ENCODE measurements at places on chromosomes 2 and 18.
A peak's percentile ranks its signal among the peaks of the same experiment; 100 is the strongest.

DNA sequence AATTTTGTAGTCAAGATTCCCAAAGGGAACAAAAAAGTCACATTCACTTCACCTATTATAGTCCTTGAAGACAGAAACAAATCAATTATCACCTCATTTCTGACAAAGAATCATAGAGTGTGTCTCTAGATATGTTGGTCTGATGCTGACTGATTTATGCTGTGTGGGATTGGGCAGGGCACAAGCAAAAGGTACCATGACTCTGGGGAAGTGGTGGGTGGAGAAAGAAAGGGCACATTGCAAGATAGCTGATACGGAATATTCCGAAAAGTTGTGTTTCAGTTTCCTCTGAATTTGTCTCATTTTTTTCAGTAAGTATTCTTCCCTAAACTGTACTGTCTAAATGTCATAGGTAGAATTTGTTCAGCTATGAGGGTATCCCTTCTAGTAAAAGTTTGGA is 268.0 kb downstream of the MREG start:
- no peak for DNase-seq

- no peak for DNase-seq
Measured at GRCh38 chr2:24586955-24587354, 95.9 kb downstream of the NCOA1 start.

- DNase-seq, result no peak
Measured at GRCh38 chr18:8901019-8901418, 195.7 kb downstream of the MTCL1 start.

DNA sequence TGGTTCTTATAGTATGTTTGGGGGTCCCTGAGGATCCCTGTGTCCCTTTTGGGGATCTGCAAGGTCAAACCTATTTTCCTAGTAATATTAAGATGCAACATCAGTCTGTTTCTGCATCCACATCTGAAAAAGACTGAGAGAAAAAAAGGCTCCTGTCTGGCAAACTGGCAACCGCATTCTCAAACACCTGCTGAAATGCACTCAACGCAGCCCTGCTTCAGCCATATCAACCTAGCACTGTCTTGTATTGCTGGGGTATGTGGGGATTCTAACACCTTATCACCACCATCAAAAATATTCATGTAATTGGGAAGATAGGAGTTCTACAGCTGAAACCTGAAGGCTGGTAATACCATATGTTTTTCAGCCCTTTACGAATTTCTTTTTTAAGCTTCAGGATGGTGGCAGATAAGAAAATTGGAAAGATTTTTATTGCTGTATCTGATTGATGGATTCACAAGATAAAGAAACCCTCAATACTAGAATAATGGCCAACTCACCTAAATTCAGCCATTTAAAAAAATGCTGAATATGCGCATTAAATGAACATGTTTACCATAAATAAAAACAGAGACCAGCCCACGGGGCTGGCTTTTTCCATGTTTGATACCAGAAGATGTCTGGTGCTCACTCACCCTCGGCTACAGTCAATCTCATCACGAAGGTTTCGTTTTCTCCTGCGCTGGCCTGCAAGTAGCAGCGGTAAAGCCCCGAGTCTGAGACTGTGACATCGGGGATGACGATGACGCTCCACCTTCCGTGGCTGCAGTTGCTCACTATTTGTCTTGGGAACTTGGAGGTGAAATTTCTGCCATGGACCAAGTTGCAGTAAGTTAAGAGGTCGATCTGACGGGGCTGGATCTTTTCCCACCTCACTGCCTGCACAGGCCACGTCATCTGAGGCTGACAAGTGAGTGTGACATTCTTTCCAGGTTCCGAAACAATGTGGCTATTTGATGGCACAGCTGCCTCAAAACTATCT is 52.3 kb downstream of the CD226 start:
- DNase-seq, result no peak

DNA sequence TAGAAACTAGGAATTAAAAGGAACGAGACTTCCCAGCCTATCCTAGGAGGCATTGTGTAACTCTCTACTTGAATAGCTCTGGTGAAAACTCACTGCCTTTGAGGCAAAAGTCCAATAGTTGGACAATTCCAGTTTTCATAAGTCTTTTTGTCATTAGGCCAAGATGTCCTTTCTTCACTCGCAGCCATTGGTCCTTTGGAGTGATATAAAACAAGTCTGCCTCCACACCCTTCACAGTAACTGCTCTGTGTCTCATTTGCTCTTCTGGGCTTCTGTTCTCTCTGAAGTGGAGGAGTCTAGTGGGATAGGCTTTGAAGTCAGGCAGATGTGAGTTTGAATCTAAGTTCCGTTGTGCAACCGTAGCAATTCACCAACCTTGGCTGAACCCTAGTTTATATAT is 28.2 kb downstream of the ANTXR1 start:
- DNase-seq, result no peak

GRCh38 chr2:215407061-215407460 is 28.8 kb downstream of the FN1 start:
- no peak for DNase-seq

DNA sequence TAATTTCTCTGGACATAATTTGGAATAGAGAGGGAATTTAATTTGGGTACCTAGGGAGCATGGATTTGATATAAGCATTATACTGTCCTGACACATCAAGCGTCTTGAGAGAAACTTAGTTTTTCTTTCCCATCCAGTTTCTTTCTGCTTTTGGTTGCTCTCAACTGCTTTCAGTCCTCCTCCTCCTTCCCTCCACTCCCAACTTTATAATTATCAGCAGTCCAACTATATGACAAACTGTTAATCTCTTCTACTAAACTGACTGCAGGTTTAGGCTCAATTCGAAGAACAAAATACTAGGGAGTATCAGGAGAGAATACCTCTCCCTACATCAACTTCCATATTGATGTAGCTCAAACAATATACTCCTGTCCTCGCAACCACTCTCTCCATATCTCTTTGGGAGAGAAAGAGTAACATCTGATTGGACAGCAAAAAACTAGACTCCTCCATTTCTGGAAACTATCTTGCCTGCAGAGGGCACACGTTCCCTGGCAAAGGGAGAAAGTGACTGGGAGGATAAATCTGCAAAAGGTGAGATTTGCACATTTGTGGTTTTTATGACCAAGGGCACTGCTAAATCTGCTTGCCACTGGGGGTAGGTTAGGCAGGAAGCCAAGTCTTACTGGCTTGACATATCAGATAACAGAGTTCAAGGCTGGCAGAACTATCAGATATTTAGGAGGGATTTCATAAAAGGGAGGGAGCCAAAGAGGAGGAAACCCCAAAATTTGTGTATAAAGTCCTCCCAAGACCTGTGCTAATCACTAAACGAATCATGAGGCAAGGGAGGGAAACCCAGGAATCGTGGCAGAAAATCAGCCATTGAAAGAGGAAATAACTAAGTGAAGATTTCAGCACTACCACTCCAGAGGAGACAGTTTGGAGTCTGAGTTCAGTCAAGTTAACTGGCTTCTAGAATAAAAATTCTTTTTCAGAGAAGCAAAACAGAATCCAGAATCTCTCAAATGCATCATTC is 40.0 kb downstream of the ICA1L start:
- DNase-seq, result peak; percentile 64

DNA sequence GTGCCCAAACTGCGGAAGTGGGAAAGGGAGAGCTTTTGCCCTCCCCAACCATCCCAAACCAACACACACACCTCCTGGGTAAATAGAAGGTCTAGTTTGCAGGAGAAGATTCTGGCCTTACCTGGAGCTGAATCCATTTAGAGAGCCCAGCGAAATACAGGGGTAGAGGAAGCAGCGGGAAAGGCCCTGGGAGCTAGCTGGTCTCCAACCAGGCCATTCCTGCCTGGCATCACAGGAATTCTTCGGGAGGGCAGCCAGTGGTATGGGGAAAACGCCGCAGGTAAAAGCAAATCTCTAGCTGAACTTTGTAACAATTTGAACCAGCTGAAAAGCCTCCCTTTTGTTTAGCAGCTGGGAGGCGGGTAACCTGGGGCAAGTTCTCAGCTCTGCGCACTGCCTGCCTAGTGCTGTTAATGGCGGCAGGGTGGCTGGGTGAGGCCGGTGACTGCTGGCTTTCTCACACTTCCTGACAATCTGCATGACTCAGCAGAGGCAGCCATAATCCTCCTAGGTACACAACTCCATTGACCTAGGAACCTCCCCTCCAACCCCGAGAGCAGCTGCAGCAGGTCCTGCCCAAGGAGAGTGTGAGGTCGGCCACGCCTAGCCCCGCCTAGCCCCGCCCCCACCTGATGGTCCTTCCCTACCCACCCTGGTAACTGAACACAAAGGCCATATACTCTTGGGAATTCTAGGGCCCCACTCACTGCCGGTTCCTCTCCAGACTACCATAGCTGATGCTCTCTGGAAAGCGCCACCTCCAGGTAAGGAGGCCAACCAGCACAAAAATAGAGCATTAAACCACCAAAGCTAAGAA is 483.8 kb upstream of the REG3G start:
- no peak for DNase-seq

GRCh38 chr18:63199743-63200241 is 119.8 kb downstream of the BCL2 start:
- DNase-seq, result no peak

DNA sequence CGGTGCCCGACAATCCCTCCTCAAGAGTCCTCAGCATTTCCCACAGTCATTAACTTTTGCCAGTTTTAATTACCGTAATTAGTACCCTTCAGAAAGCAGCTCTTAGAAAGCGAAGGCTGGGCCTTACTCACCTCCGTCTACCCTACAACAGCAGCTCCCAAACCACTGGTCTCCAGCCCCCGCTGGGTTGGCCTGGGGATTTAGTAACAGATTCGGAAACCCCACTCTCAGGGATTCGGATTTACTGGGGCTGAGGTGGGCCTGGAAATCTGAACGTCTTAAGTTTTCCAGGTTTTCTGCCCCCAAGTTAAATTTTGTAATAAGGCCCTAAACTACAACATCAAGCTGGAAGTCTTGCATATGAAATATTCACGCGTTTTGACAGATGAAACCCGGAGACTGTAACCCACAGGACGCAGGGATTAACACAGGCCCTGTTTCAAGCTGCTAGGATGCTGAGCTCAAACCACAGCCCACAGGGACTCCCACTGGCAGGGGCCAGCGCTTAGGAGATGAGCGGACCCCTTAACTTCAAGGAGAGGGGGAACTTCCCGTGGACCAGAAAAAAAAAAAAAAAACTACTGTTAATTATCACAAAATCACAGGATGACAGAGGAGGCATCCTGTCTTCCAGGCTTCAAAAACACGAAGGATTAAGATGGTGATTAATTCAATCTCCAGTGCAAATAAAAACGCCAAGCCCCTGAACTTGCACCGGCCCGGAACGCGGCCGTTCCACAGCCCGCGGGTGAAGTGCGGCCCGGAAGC is 985 bp downstream of the ILKAP start:
- peak; percentile 38 for DNase-seq

GRCh38 chr2:193409951-193410350 is 1215.2 kb upstream of the TMEFF2 start:
- no peak for DNase-seq

GRCh38 chr2:47720559-47720958 is 62.4 kb upstream of the MSH6 start:
- no peak for DNase-seq

GRCh38 chr2:207082619-207083018 is 83.1 kb downstream of the KLF7 start:
- DNase-seq, result no peak

DNA sequence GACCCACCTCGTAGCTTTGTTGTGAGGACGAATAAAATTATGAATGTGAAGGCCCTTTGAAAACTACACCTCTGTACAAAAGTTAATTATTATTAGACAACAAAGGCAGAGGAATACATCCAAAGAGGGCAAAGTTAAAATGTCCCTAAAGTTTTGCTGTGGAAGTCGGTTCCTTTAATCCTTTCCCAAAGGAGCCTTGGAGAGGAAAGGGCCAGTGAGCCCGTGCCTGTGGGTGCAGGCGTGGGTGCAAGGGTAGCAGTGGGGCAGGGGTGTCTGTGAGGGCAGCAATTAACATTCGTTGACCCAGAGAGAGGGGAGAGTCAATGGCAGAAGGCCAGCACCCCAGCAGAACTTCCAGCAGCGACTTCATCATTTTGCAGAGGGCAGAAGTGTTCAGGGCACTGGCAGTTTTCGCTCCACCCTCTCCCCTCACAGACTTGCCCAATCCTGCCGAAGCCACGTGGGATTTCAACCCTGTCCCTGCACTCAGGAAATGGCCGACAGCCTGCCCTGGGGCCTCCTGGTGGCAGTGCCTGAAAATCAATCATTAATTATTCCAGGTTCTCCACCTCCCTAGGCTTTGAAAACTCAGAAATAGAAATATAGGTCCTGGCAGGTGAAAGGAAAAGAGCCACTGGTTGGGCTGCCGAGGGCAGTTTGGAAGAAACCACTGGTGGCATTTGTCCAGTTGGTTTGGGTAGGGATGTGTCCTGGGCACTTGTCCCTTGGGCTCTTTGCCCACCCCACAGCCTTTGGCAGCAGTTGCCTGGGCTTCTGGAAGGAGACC is 4.2 kb upstream of the PAX8 start:
- no peak for DNase-seq

DNA sequence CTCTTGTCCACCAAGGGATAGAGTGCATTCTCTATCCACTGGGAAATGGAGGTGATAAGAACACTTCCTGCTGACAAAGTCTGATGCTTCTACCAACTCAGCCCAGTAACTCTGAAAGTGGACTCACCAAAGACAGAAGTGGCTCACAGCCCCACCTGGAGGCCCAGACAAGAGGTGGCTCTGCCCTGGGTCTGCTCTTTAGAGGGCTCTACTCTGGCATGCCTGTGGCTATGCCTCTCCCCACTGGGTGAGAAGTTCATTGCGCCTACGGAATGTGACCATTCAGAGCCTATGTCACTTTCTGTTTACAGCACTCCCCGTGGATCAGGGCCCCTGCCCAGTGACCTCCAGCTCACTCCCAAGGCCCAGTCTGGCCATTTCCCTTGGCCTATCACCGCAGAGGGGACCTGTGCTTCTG is 13.5 kb upstream of the XDH start:
- DNase-seq, result no peak

- DNase-seq, result no peak
Measured at GRCh38 chr18:67705748-67706147, 189.2 kb upstream of the DSEL start.

DNA sequence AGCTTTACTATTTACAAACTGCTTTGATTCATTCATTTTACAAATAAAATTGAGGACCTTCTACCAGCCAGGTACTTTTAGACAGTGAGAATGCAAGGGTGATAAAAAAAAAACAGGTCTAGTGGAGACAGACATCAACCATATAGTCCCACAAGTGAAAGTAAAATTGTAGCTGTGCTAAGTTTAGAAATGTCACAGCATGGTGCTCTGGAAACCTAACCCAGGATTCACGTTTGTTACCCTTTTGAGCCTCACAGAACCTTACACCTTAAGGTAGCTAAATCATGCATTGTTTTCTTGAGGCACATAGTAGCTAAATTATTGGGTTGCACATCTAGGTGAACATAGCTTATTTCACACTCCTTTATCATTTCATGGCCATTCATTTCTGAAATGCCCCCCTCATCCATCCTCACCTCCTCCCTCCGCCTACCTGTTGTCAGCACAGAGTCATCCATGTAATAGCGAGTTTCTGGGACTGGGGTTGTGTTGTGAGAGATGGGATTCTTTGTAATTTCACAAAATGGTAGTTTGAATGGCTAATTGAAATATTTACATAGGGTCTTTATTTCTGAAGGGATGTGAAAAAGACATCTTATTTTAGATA is 7.1 kb downstream of the MTA3 start:
- no peak for DNase-seq

- no peak for DNase-seq
Measured at GRCh38 chr18:28588884-28589549, 412.1 kb upstream of the CDH2 start.

GRCh38 chr2:3399381-3399780 is 19.9 kb downstream of the TRAPPC12 start:
- DNase-seq, result no peak

Data from activated T-cell treated with anti-CD3 and anti-CD28 coated beads, Interleukin-2, amount 50 U/mL, for 48 hours (primary cell).